Cortex of kidney (tissue), 1 donor: ENCODE measurements at places on chromosomes 3 and 15.

- no peak for DNase-seq
Measured at GRCh38 chr3:195165265-195165609, 105.7 kb downstream of the XXYLT1 start.

- no peak for DNase-seq
Measured at GRCh38 chr15:38242055-38242454, 10.6 kb upstream of the SPRED1 start.

DNA sequence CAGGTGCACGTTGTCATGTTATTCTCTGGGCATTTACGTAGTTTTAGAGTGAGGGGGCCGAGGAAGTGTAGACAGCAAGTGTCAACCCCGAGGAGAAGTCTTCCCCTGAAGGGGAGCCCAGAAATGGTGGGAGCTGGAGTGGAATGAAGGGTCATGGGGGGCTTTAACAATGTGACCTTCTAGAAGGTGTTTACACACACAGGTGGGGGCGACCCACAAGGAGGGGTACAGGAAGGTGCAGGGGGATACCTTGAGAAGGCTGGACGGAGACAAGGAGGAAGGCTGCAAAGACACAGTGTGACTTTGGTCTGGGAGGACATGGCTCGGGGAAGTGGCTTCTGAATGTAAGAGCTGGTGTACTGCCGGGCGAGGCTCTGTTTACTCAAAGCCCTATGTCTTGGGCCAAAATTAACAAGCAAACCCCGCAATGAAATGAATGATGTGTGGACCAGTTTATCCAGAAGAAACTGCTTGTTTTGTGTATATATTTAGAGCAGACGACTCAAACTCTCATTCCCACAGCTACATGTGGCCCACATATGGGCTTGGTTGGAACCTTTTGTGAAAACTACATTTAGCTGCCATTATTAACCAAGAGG, 18.7 kb downstream of the TRPM1 start:
- no peak for DNase-seq

DNA sequence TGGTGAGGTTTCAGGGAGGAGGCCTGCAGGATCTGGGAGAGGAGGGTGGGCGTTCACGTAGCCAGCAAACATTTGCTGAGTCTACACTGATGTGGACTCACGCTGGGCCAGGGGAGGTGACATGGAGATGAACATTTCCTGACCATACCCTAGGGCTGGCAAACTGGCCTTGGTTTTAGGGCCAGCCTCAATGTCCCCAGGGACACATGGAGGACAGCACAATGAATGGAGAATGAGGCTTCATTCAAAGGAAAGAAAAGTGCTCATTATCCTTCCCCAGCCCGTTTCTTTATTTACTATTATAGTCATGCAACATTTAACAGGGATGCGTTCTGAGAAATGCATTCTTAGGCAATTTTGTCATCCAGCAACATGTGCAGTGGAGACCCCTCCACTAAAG, 26.8 kb downstream of the ACAN start:
- DNase-seq, result no peak

DNA sequence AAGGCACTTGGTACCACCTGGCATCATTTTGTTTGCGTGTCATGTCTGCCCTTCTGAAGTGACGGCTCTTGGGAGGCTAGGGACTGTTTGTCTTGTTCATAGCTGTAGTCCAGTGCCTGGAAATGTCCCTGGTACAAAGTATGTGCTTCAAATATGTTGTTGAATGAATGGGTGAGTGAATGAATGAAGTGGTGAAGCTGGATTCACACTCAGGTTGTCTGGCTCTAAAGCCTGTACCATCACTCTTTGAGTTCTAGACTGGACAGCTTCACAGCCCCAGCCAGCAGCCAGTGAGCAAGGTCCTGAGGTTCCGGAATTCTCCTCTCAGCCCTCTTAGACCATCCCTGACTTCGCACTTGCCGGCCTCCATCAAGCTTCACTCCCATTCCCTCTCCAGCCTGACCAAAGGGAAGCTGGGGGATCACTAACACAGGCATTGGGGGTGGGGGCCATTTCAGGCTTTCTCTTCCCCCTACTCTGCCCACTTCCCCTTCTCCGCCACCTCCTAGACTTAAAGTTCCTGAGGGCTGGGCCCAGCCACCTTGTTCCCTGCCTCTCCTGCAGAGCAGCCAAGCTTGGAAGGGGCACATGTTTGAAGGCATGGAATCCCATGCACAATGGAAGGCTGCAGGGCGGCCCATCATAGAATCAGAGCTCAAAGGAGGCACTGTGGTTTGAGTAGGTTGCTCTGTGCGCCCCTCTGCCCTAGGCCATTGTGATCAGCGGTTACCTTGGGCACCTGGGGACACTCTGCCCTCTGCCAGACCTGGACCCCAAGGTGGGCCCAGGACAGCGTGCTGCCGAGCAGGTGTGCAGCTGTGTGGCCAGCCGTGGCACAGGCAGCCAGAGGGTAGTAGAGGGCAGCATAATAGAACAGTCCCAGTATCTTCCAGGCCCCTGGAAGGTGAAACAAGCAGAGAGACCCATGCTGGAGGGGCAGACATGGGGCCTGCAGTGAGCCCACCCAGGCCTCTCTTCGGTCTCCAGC, 7.7 kb downstream of the STRA6 start:
- DNase-seq, result no peak

DNA sequence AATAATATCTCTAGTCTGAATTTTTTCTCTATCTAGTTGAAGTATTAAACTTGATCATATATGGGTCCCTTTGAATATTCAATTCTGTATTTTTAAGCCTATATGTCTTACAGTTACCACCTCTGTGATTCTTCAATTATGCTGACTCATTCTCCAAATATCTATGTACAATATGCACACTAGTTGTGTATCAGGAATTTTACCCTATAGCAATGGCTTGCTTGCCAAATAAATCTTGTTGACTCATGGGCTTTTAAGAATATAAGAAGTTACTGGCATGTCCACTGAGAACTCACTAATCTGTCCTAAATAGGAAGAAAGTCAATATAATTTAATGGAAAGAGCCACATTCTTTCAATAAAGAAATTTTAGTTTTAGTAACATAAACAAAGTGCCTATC, 656.3 kb downstream of the RBMS3 start:
- DNase-seq, result no peak

- no peak for DNase-seq
Measured at GRCh38 chr3:72629191-72629631, 219.0 kb downstream of the SHQ1 start.

DNA sequence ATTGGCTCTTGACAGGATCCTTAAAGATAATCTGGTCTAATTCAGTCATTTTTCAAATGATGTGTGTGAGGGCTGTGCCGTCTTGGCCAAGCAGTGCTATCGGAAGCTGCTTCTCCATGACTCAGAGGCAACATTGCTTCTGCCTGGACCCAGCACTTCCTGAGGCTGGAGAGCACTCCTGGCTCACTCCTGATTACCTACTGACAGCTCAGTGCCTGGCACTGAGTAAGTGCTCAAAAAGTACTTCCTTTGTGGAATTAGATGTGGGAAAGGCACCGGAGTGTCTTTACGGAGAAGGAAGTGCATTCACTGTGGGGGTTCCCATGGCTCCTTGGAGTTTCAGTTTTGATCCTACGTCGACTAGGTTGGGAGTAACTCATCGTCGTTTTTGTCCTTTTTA, 86.9 kb upstream of the UBE3A start:
- DNase-seq, result no peak

DNA sequence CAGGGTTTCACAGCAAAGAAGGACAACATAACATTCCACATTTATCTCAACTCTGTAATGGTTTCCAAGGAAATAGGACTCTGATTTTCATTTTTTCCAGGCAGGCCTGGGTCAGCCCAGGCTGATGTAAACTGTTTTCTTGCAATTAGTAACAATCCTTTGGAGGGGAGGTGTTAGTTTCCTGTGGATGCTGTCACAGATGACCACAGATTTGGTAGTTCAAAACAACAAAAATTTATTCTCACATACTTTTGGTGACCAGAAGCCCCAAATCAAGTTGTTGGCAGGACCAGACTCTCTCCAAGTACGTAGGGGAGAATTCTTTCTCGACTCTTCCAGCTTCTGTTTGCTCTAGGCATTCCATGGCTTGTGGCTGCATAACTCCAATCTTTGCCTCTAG, 88.0 kb downstream of the EDEM1 start:
- no peak for DNase-seq

GRCh38 chr3:126816986-126817777, 113.1 kb downstream of the CHCHD6 start:
- no peak for DNase-seq

DNA sequence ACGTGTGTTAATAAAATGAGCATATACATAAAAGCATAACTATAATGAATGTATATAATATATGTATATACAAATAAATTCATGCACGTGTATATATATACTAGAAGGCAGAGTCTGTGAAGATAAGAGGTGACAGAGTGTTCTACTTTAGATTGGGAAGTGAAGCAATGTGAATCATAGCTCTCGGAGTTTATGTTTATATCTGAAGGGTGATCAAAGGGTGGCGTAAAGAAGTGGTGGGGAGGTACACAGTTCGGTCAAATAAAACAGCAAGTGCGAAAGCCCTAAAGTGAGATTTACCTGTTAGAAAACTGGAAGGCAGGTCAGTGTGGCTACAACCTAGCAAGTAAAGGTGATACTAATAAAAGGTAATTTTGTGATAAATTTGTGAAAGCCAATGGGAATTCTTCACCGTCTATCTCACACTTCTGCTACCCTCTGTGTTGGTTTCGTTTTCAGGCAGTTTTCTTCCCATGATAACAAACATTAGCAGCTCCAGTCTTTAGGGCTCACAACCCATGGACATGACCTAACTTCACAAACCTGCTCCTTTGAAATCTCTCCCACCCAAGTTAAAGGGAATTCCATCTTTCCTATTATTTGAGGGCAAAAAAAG, 46.7 kb upstream of the BCHE start:
- no peak for DNase-seq
